ENCODE measurements at places on chromosomes 12 and 14.

DNA sequence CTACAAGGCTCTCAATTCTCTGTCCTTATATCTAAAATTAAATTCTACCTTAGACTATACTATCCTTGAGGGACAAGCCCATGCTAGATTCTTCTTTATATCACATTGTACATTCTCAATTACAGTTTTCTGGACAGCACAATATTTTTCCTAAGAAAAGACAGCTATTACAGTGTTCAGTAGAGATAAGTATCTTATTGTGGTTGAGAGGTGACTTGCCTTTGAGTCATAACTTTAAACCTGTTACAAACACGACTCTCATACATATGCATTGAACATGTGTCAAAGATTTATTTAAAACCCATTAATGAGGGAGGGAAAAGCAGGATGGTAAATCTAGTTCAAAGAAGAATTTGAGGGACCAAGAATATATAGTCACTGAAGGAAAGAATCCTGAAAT lies 61.1 kb downstream of the TPH2 start:
- DNase-seq, result no peak

DNA sequence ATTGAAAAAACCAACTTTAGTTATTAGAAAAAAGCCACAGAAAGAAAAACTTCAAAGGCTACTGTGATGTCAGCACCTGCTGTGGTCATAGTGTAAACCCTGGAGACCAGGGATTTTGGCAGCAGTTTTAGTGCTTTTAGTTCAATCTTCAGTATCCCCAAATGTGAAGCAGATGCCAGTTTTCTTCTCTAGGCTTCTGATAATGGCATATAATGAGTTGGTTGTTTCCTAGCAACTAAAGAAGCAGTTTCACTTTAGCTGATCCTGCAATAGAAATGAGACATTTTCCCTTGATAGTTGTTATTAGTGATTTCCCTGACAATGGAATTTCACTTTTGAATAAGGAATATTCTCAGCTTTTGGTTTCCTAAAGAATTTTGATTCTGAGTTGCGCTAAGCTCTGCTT lies 131.2 kb downstream of the NUBPL start:
- DNase-seq, result peak; percentile 13

DNA sequence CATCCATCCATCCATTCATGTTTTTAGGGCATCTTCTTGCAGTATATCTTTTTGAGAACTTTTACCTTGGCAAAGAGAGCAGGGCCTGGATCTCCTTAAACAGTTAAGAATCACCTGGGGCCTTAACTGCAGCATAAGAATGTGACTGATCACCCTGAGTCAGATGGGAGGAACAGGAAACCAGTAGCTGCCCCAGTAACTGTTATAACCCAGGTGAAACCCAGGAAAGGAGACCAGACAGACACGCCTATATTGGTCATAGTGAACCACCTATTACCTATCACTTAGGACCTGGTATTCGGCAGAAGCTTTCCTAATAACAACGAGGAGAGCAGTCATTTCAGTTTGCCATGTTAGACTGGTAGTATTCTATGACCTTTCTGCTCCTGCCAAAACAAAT lies 43.4 kb upstream of the NR2C1 start:
- DNase-seq, result no peak

- DNase-seq, result peak; percentile 75
These were observed 9.8 kb downstream of the CTDSP2 start for GRCh38 chr12:57836442-57837375.

- no peak for DNase-seq
These were observed 11.9 kb upstream of the ATF7 start for GRCh38 chr12:53638057-53638456.

DNA sequence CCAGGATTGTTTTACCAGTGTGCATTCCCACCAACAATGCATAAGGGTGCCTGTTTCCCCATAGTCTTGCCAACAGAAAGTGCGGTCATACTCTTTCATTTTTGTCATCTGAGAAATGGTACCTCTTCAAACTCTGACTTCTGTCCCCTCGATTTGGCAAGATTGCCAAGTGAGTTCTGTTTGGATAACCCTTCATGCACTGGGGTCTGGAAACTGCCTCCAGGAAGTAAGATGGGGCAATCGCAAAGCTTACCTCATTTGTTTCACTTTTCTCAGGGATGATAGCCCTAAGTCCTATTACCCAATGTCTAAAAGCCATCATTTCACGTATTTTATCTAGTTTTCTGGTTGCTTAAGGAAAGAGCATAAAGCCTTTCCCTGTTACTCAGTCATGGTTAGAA lies 28.6 kb upstream of the NR1H4 start:
- DNase-seq, result no peak

DNA sequence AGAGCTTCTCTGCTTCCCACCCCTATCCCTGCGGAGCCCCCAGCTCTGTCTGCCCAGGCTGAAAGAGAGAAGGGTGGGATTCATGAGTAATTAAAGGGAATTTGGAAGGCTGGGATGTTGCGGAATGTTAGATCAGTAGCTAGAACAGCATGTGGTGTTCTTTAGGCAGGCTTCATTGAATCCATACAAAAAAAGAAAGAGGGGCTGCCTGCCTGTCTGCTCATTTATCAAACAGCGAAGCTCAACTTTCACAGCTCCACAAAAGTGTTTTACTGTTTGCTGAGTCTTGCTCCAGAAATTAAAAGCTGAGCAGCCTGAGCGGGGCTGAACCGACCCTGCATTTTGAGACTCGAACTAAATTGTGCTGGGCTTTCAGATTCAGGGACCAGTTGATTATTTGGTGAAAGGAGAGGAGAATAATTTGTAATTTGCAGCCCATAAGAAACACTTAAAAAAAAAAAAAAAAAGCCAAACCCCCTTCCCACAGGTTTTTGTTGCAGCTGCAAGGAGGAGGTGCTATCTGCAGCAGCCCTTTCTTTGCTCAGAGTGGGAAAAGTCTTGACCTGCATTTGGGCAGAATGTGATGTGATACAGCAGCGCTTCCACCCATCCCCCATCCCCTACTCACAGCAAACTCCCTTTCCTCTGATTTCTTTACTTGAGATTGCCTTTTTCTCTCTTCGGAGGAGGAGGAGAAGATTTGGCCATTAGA lies 89.7 kb downstream of the RFX4 start:
- no peak for DNase-seq

DNA sequence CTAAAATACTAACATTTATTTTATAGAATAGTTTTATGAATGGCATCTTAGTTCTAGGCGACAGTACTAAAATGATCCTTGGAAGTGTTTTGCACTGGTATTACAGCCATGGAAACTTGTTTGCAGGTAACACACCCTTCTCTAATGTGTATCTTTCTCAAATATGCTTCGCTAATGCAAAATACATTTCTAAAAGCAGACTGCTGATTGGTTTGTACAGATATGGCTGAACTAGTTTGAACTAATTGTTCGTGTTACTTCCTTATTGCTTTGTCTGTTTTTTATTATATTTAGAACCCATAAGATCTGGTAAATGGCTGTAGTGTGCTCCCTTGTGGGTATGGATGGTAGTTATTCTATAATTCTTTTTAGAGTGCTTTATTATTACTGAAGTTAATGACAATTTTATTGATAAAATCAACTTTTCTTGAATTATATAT lies 53.0 kb downstream of the ATF7IP start:
- DNase-seq, result no peak

DNA sequence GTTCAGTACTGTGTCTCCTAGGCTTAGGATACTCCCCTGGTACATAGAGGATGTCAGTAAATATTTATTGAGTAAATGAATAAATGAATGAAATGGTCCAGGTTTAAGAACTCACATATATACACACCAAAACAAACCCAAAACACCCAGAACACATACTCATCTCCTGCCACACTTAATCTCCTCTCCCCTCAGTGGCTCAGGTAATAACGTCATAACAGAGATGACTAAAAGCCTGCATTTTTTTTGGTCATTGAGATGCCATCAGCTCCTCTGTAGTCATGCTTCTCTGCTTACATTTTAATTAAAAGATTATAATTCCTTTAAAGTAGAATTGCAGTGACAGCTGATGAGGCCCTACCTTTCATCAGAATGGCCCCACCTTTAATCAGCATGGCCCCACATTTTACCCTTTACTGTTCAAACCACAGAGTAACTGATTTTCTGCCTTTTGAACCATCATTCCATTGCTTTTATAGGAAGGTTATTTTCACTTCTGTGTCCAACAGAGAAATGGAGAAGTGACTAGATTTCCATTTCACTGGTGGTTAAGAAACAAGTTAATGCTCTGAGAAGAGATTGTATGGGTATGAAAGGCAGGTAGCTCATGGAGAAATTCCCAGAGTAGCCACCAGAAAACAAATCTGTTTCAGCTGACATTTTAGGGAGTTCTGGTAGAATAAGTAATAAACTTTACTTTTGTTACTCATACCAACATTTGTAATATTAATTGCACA lies 193.4 kb upstream of the ATP2B1 start:
- no peak for DNase-seq

GRCh38 chr12:128978067-128978466 lies 124.8 kb downstream of the GLT1D1 start:
- no peak for DNase-seq

GRCh38 chr12:80015660-80016059 lies 80.8 kb upstream of the PPP1R12A start:
- DNase-seq, result no peak

- no peak for DNase-seq
These were observed 102.5 kb downstream of the ZFP36L1 start for GRCh38 chr14:68690089-68690958.

- no peak for DNase-seq
These were observed 950.2 kb downstream of the BCL11B start for GRCh38 chr14:98321841-98322240.

DNA sequence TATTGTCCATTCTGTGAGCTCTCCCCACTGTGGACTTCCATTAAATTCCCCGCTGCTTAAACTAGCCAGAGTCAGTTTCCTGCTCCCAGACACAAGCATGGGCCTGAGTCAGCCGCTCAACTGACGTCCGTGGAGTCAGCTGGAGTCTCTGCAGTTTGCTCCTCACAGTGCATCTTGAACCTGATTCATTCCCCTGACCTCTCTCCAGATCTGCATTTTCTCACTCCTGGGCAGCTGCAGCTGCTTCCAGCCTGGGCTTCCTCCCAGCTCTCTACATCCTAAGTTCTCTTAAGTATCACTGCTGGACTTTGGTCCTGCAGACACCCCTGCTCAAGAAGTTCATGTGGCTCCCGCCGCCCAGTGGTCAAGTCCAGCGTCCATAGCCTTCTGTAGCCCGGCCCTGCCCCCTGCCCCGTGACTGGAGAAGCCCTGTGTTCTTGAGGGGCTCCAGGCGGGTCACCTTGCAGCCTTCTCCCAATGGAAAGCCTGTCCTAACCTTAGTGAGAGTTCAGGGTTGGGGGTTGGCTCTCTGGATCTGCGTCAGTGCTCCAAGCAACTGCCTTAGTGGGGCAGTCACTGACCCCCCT lies 20.0 kb downstream of the NFKBIA start:
- peak; percentile 84 for DNase-seq

DNA sequence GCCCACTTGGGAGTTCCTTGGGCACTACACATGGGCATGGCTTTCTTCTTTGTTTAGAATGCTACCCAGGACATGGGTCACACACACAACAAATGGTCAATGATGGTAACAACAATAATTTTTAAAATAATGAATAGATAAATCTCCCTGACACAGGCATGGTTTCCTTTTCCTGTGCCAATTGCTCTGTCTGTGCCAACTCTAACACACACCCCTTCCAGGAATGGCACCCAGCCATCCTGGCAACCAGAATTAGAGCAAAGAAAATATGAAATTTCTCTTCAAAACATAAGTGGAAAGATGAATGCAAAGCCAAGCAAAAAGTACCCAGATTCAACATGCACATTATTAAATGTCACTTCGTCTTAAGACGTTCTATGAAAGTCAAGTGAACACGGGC lies 104.9 kb upstream of the SOX5 start:
- no peak for DNase-seq

DNA sequence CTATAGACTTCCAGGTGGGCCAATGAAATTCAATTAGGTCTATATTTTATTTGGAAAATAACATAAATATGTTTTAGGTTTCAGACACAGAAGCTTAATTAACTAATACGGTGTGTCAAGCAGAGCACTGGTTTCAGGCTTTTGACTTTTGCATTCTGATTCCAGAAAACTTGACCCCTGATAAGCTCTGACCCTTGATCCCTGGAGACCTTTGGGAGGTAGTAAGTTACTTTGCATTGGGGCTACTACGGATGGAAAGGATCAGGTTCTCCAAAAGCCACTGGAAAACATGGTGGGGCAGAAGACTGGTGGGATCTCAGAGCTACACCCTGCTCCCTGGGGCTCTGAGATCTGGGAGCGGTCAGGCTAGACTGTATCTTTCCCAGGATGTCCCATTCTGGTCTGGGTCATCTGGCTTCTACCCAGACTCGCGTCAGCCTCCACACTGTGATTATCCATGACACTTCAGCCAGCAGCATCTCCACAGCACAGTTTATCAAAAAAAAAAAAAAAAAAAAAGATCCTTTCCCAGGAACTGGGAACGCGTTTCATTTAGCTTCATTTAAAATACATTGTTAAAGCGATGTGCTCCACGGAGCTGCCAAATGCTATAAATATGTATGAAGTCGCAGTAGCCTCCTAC lies 17.8 kb upstream of the EMP1 start:
- DNase-seq, result no peak

- no peak for DNase-seq
These were observed 59.9 kb downstream of the STXBP6 start for GRCh38 chr14:24990050-24990449.

GRCh38 chr12:84638811-84639368 lies 273.7 kb downstream of the SLC6A15 start:
- no peak for DNase-seq

GRCh38 chr12:45612044-45612794 lies 117.3 kb upstream of the ARID2 start:
- DNase-seq, result no peak

- DNase-seq, result peak; percentile 68
These were observed 4.5 kb downstream of the HOXC10 start for GRCh38 chr12:53989227-53990113.

- peak; percentile 77 for DNase-seq
These were observed 19.6 kb upstream of the ATP5MC2 start for GRCh38 chr12:53695152-53696145.

- no peak for DNase-seq
These were observed 221.8 kb upstream of the ARHGAP5 start for GRCh38 chr14:31855262-31855661.

- no peak for DNase-seq
These were observed 23.7 kb downstream of the ATF1 start for GRCh38 chr12:50787618-50788017.

GRCh38 chr12:93079976-93080375 lies 150.9 kb upstream of the EEA1 start:
- no peak for DNase-seq

- DNase-seq, result no peak
These were observed 2.1 kb upstream of the TEDC1 start for GRCh38 chr14:105488781-105489541.

DNA sequence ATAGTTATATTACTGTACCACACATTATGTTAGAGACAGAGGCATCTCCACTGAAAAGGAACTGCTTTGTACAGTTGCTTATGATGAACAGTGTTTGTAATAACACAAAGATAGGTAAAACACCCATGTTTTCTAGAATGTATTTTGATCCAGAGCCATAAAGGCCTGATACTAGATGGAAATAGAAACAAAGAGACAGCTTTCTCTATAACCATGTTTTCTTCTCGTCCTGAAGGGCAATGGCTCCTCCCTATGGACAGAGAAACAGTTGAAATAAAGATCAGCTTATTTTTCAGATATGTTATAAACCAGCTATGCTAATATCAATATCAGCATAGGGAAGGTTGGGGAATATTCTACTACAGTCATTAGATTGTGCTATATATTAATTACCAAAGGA lies 109.2 kb downstream of the ATXN7L3B start:
- no peak for DNase-seq
